ENCODE measurements at places on chromosomes 3 and 15.

DNA sequence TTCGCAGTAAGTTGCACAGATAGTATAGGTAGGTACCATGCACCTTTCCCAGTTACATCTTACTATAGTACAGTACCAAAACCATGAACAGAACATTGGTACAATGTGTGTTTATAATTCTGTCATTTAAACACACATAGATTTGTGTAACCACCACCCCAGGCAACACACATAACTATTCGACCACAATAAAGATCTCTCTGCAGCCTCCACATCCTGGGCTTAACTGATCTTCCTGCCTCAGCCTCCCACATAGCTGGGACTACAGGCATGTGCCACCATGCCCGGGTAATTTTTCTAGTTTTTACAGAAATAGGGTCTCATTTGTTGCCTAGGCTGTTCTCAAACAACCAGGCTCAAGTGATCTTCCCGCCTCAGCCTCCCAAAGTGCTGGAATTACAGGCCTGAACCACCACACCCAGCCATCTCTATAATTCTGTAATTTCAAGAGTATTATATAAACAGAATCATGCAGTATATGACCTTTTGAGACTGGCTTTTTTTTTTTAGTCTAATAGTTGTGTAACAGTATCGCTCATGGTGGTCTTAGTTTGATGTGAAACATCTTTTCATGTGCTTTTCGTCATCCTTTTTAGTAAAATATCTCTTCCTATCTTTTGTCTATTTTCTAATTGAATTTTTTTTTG is 13.3 kb upstream of the TMF1 start:
- DNase-seq, result no peak

DNA sequence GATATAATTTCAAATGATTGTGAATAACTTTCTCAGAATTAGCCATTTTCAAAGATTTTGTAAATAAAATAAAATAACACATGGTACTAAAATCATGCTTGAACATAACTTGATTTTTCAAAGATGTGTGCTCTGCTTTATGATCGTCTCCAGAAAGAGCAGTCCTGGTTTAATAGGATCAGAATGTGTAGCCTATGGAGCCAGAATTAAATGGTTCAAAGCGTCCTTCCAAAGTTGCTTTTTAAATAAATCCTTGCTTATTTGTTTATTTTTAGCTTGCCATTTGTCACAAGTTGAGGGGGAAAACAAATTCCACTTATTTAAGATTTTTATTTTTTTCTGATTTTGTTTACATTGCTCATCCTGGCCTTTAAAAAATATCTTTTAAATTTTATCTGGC is 123.7 kb upstream of the SPRED1 start:
- DNase-seq, result no peak

GRCh38 chr3:81612768-81613167 is 148.7 kb downstream of the GBE1 start:
- DNase-seq, result no peak

GRCh38 chr15:100517846-100518245 is 10.9 kb downstream of the CERS3 start:
- DNase-seq, result no peak

DNA sequence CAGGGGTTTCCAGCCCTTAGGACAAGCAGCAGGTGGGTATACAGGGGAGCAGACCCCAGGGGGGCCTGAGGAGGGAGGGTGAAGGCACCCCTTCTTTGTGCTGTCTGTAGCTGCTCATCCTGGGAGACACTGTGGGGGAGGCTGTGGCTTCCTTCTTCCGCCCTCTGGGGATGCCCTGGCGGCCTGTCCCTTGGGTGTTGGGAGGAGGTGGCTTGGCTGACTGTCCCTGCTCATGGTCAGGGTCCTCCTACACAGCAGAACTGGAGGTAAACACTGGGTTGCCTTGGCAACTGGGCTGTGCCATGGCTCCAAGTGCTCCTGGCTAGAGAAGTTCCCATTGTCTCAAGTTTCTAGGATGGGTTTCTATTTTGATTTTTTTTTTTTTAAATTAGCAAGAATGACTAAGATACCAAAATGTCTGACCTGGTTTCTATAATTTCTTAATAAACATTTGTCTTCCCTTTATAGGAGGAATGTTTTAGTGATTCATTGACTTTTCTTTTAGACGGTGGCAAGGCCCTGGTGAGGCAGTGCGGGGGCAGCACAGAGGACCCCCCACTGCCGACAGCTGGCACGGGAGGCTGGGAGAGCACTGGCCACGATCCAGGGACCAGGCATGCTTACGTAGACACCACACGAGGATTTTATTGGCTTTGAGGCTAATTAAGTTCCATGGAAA is 12.4 kb downstream of the KLF13 start:
- no peak for DNase-seq

DNA sequence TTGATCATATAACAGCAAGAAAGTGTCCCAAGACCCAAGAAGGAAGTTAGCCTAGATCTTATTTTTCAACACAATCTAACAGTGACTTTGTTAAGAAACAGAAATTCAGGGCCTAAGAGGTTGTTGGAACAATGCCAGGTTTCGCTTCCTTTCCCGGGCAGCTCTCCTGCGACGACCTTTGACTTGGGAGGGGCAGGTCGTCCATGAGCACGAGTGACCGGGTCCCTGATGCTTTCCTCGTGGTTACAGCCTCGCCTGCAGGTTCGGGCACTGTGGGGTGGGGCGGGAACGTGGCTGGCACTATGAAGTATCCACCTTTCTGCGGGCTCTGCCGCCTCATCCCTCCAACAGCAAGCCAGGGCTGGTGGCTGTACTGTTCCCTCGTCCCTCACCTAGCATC is 90.1 kb upstream of the RGMA start:
- no peak for DNase-seq

DNA sequence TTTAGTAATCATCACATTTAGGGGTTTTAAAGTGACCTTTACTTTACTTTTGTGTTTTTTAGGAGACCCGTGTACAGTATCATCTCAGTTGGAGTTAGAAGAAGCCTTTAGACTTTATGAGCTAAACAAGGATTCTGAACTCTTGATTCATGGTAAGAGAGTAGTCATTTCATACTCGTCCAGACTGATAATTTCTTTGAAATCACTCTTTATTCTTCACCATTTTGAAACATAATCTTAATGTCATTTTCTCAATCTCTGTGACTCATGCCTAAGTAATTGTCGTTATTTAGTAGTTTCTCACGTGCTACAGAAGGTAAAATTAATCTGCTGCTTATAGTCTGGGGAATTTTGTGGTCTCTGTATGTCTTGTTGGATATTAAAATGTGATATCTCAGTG is 37.7 kb downstream of the PRKCI start:
- DNase-seq, result no peak

- DNase-seq, result no peak
These were observed 295.1 kb downstream of the SHOX2 start for GRCh38 chr3:157810924-157811718.

GRCh38 chr15:99614749-99615288 is 49.0 kb downstream of the MEF2A start:
- no peak for DNase-seq

GRCh38 chr15:72998226-72998625 is 54.0 kb upstream of the NEO1 start:
- no peak for DNase-seq

- no peak for DNase-seq
These were observed 24.4 kb downstream of the PTPN23 start for GRCh38 chr3:47404955-47405790.

DNA sequence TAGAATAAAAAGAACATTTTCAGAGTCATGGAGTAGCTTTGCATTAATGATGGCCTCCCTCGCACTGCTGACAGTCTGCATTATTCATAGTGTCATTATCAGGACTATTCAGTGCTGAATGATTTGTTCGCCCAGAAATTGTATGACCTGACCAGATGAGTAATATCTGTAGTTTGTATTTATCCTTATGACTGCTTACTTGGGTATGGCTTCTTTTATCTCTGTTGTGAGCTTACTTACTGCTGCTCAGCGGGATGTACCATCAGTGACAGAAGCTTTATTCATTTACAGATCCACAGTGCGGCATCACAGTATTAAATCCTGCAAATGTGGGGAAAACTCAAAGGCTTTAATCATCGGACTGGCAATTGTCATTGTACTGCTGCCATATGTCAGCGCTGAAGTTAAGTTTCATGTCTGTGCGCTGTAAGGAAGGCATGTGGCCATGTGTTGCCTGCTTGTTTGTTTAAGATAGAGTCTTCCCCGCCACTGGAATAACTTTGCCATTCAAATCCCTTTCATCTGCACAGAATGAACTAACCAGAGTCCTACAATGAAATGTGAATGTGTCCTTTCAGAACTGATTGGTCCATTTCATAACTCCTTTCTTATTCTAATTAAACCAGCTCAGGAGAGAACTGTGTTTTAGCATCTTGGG is 262.2 kb downstream of the CHL1 start:
- DNase-seq, result no peak

DNA sequence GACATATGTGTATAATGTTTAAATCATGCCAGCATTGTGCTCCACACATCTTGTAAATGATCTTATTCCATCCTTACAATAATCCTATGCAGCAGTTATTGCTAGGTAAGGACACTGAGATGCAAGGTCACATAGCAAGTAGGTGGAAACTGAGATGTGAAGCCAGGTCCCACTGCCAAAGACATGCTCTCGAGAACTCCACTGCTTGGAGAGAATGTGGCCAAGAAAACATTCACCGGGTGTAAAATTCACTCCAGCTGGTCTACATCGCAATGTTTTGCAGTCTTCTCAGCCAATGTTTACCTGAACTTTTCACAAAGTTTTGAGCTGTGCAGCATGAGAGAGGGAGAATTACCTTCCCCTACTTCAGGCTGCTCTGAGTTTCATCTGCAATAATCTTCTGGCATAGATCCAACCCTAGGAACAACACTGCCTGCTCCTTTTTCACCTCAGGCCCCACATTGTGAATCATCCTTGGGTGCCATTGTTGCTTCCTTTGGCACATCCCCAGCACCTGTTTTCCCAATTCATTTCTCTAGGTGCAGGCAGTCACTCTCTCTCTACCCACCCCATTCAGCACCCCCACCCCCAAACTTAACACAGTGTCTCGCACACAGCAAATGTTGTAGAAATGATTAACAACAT is 53.5 kb upstream of the PRTG start:
- DNase-seq, result no peak

DNA sequence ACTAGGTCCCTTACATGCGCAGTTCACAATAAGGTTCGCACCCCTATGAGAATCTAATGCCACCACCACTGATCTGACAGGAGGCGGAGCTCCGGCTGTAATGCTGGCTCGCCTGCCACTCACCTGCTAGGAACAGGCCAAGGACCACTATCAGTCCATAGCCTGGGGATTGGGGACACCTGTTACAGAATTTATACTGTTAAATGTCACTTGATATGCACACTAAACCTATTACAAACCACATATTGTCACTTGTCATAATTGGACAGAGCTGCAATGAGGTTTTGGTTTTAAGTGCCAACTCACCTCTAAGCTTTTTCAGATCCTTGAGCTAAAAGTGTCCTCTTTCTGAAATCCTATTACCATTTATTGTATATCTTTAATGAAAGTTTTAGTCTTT is 507.9 kb upstream of the TPRG1 start:
- DNase-seq, result no peak

- no peak for DNase-seq
These were observed 9.7 kb downstream of the PRICKLE2 start for GRCh38 chr3:64215559-64215958.

GRCh38 chr15:42577514-42578031 is 2.2 kb downstream of the STARD9 start:
- DNase-seq, result no peak

DNA sequence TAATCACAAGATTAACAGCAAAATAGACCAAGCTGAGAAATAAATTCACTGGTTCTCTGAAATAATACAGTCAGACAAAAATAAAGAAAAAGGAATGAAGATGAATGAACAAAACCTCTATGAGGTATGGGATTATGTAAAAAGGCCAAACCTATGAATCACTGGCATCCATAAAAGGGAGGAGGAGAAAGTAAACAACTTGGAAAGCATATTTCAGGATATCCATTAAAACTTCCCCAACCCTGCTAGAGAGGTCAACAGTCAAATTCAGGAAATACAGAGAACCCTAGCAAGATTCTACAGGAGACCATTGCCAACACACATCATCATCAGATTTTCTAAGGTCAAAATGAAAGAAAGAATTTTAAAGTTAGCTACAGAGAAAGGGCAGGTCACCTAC is 649.7 kb upstream of the CBLB start:
- DNase-seq, result no peak

DNA sequence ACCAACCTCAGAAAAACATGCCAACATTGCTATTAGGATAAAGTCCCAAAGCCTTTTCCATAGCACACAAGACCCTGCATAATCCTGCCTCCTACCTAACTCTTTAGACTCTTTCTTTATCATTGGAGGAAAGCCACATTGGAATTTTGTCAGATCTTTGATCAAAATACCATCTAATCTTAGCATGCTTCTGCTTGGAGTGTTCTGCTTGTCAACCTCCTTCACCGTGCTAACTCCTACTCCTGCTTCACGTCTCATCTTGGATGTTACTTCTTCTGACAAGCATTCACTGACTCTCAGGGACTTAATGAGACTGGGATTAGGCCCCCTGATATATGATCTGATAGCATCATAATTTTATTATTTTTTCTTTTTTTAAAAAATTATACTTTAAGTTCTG is 7.4 kb upstream of the GLCE start:
- DNase-seq, result no peak

DNA sequence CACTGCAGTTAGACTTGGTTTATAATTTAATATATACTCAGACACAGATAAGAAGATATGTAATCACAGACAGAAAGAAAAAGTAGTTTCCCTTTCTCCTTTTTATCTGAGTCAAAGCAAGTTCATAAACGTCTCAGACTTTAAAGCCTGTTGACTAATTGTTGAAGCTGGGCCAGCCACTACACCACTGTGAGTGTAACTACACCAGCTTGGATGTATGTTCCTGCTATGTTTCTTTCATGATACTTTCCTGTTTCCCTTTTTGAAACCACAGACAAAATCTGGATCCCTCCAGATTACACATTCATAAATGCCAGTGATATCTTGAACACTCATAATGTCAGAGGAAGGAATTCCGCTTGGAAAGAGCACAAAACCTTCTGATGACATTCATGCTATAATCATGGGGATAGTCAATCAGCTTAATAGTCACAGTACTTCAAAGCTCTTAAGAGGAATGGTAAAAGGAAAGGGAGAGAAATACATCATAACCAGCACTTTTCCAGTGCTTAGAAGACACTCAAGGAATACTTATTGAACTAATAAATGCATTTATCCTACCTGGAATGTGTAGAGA is 32.0 kb downstream of the KCNMB2 start:
- no peak for DNase-seq

DNA sequence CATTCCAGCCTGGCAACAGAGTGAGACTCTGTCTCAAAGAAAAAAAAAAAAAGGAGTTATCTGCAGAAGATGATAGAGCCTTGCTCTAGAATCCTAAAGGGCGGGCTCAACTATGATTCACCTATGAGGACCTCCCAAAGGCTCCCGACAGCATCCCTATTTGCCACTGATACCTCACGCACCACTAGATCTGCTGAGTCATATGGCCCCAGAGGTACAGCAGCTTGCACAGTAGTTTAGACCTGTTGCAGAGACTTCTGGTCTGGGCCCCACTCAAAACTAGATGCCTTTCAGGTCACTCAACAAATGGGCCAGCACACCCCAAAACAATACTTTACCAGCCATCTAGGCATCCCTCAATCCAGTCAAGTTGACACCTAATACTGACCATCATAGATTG is 38.1 kb upstream of the PTX3 start:
- no peak for DNase-seq

- DNase-seq, result no peak
These were observed 381.8 kb upstream of the THBS1 start for GRCh38 chr15:39199076-39199475.

GRCh38 chr3:111210003-111210711 is 138.5 kb downstream of the NECTIN3 start:
- no peak for DNase-seq
